Stimulated activated CD4-positive, alpha-beta T cell treated with anti-CD3 and anti-CD28 coated beads, Interleukin-2, amount 100 ng/mL, for 24 hours (primary cell): ENCODE measurements at places on chromosomes 5 and 9.
A peak's percentile ranks its signal among the peaks of the same experiment; 100 is the strongest.

DNA sequence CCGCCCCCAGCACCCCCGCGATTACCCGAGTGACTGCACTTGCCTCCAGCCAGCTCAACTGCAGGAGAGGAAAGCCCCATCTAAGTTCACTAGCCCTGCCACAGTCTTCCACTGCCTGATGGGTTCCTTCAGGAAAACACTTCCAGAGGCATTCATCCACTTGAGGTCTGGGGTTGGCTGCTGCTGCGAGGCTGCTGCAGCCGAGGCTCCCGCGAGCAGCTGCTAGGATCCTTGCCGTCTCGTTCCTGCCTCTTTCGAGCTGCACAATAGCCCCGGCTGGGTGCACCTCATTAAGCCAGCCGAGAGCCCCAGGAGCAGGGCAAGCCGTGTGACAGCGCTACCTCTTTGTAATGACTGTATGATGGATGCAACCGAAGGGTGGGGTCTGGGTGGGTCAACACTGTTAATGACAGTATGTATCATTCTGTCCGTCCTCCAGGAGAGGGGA, 24.2 kb upstream of the ELAVL2 start:
- no peak for DNase-seq

GRCh38 chr5:102411-103043, 10.6 kb downstream of the PLEKHG4B start:
- no peak for DNase-seq

- no peak for DNase-seq
These were observed 405.0 kb downstream of the ENC1 start for GRCh38 chr5:74235552-74235951.

DNA sequence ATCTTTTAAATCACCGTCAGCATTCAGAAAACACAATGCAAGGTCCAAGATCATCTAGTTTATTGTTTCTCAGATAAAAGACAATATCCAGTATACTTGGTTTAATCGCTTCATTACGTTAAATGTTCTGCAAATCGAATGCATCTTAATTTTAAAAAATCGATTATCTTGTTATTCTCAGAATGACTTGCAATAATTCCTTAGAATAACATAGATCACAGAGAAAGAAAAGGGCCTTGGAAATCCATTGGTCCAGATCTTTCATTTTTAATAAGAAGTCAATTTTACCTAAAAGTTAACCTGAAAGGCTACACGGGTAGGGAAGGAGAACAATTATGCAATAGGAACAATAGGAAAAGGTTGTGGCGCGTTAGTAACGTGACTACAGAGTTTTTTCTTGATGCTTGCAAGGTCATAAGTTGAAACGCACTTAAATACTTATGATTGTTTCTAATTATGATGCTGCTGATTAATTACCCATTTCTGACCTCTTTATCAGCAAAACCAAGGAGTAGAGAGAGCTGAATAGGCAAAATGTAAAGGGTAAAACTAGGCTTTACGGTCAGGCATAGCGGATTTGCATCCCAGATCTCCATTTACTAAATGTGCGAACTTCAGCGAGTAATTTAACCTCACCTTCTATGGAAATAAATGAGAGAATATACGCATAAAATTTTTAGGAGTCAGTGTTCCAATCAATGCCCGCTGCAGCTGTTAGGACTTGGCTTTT, 769 bp upstream of the LYRM7 start:
- no peak for DNase-seq

- DNase-seq = no peak
These were observed 65.2 kb upstream of the ADRA1B start for GRCh38 chr5:159851053-159851452.

GRCh38 chr5:74608736-74609601, 31.6 kb downstream of the ENC1 start:
- no peak for DNase-seq

GRCh38 chr9:105064248-105065097, 136.5 kb upstream of the ABCA1 start:
- DNase-seq = no peak

DNA sequence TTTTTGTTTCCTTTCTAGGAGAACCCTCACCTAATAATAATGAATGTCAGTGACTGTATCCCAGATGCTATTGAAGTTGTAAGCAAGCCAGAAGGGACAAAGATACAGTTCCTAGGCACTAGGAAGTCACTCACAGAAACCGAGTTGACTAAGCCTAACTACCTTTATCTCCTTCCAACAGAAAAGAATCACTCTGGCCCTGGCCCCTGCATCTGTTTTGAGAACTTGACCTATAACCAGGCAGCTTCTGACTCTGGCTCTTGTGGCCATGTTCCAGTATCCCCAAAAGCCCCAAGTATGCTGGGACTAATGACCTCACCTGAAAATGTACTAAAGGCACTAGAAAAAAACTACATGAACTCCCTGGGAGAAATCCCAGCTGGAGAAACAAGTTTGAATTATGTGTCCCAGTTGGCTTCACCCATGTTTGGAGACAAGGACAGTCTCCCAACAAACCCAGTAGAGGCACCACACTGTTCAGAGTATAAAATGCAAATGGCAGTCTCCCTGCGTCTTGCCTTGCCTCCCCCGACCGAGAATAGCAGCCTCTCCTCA, 87.1 kb downstream of the OSMR start:
- no peak for DNase-seq

DNA sequence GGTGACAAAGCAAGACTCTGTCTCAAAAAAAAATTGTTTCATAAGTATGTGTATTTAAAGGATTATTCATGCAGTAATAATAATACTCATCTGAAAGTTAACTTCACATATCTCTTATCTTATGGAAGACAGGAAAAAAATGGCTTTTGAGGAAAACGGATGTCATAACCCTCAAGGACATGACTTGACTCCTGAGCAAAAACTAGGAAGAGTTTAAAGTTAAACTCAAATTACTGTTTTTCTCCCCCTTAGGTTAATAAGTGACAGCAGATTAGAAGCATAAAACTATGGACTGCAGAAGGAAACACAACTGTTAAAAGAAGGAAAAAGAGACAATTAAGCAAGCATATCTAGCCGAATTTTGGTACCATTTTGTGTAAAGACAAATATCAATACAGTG, 16.5 kb downstream of the DHX29 start:
- no peak for DNase-seq

DNA sequence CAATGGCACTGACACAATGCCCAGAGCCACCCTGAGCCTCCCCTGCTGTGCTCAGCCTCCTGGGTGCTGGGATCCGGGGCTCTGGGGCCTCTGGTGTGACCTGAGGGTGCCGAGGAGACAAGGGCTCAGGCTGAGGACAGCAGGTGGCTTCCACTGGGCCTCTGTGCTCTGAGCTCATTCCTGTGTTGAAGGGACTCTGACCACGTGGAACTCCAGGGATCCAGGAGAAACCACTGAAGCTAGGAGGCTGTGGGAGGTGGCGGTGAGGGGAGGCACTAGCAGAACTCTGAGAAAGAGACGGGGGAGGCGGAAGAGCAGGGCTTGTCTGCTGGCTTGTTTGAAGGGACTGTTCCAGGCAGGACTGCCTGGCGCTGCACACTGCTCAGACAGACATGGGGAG, 318.7 kb upstream of the IRX1 start:
- DNase-seq = no peak

DNA sequence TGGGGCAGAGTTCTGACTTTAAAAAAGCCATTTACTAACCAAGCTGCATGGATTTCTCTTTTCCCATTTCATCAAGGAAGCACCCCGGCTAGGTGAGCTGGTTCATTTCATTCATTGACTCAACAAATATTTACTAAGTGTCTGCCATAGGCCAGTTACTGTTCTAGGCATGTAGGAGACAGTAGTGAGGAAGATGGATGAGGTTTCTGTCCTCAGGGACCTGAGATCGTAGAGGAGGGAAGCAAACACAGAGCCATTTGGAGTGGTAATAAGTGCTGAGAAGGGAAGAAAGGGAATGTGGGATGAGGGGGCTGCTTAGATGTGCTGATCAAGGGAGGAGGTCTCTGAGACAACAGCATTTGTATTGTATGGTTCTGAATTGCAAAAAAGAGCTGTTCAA, 120.4 kb downstream of the C9orf152 start:
- no peak for DNase-seq

GRCh38 chr5:153543288-153543687, 52.8 kb downstream of the GRIA1 start:
- DNase-seq = no peak

- DNase-seq = no peak
These were observed 242.9 kb upstream of the TRPM3 start for GRCh38 chr9:71364186-71364955.

DNA sequence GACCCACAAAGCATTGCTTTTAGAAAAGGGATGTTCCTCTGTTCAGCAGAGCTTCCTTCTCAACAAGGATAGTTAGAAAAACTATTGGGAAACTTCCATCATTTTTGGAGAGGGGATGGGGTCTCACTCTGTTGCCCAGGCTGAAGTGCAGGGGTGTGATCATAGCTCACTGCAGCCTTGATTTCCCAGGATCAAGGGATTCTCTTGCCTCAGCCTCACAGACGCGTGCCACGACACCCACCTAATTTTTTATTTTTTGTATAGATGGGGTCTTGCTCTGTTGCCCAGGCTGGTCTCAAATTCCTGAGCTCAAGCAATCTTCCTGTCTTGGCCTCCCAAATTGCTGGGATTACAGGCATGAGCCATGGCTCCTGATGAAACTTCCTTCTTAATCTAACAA, 34.8 kb downstream of the PHAX start:
- DNase-seq = no peak

DNA sequence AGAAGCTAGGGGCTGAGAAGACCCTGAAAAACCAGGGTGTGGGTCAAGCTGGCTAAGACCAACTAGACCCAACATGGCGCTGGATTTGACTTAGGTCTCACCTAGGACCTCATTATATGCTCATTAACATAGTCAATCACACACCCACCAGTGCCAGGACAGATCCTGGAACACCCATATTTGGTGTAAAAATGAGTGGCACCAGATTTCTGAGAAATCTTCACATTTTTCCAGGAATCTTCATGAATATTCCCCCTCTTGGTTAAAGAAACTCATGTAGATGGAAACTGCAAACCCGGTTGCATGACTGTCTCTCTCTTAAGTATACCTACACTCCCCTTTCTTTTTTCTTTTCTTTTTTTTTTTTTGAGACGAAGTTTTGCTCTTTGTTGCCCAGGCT, 17.9 kb upstream of the RAB14 start:
- DNase-seq = no peak

DNA sequence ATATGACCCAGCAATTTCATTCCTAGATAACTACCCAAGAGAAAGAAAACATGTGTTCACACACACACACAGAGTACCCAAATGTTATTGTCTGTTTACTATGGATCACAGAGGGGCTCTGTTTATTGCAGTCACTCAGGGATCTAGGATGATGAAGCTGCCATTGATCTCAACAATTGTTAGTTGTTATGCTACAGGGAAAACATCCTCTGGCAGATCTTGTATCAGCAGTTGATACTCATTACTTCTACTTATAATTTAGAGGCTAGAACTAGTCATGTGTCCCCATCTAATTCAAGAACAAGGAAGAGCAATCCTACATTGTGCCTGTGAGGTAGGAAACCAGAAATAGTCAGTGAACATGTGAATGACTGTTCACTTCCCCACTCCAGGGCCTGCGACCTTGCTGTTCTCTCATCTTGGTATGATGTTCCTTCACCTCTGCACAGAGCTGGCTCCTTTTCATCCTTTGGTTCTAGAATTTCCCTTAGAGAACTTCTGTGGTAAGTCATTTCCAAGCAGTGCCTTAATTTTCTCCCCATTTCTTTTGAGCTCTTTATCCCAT, 30.3 kb downstream of the NMUR2 start:
- no peak for DNase-seq

GRCh38 chr9:134054891-134055811, 12.7 kb downstream of the BRD3 start:
- no peak for DNase-seq

DNA sequence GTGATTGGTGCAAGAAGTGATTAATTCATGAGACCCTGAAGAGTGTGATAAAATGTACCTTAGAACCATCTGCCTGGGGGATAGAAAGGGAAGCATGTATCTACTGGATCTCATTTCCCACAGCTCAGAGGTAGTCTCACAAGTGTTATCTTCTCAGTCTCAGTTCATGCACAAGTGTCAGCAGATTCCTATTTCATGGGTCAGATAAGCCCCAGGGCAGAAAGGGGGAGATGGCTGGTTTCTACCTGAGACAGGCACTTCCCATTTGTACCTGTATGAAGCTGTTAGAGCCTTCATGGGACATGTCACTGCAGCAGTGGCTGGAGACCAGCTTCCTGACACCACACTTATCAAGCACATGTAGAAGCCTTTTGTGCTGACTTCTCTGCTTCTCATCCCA, 45.6 kb upstream of the SMIM15 start:
- no peak for DNase-seq

DNA sequence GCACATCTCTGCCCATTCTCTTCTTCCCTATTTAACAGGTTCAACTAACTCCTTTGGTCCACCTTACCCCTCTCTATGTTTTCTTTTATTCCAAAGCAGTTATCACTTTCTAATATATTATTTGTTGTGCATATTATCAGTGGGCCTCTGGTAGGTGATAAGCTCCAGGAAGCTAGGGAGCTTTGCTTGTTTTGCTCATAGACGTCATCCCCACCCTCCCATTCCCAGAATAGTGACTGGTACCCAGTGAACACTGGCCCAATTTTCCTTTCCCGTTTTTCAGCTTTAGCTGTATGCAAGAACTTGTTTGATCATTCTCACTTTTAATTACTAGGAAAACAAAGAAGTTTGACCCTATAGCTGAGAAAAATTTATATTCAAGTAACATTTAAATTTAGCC, 6.9 kb downstream of the ABHD17B start:
- DNase-seq = no peak

DNA sequence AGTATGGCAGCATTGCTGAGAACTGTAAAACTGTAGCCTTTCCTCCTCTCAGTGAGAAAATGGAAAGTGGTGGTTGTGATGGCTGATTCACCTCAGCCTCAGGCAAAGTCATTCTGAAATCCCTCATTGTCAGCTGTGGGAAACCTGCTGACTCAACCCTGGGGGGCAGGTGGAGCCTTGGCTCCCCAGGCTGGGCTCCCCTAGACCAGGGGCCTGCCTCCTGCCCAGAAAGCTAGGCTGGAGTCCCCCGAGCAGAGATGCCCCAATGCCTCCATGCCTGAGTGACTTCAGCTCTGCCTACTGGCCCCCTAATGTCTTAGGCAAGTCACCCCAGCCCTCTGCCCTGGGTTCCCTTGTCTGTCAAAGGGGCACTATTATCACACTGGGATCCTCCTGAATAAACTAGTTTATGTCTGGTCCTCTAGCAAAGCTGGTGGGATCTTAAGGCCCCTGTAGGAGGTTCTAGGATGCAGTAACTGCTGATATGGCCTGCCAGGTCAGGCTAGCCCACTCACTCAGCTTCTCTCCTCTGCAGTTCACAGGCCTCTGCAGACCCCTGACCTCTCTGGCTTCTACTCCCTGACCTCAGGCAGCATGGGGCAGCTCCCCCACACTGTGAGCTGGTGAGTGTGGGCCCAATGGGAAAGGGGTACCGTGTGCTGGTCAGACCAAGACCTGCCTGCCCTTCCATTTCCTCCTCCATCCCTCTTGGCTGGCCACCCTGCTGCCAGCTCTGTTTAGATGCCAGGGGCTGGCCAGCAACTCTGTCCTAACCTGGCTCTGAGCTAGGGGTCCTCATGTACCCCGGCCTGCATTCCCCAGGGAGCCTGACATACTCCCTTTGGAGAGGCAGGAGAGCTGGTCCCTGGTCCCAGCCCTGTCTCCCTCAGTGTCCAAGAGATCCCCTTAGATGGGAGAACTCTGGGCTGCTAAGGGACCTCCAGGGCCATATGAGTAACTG, 24.2 kb downstream of the TCF7 start:
- DNase-seq = peak; percentile 76
